Activated gamma-delta T cell treated with Interleukin-2 at 50 U/mL for 16 hours (primary cell): ENCODE measurements at places on chromosomes 5 and 9.

GRCh38 chr5:20266066-20266465 lies 278.1 kb upstream of the CDH18 start:
- no peak for DNase-seq

- no peak for DNase-seq
Observed at GRCh38 chr9:3809724-3810123, 283.9 kb upstream of the RFX3 start.

DNA sequence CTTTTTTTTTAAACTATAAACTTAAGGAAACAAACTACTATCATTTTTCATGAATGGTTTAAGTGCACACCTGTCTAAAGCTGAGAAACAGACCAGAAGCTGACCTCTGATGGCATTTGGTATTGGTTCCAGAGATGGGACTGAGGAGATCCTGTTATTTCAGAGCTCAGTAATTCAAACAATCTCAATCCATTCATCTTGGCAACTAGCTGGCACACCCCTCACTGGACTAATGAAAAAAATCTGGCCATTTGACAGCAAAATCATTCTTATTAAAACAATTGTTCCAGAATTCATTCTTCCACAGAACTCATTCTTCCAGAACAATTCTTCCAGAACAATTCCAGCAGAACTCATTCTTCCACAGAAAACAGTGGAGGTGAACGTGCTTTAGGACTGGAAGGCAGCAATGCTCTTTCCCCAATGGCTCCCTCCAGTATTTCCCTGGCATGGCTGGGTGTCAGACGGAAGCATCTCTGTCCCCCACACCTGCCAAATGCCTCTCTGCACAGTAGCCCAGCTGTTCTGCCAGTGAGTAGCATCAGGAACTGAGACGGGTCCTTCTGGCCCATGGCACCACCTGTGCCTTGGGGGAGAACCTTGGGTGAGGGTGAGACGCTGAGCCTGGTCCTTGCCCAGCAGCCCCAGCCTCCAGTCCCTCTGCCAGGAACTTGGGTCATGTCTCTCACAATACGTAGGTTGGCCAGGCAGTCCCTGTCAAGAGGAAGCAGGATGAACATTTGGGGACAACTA lies 87.5 kb upstream of the EQTN start:
- no peak for DNase-seq

DNA sequence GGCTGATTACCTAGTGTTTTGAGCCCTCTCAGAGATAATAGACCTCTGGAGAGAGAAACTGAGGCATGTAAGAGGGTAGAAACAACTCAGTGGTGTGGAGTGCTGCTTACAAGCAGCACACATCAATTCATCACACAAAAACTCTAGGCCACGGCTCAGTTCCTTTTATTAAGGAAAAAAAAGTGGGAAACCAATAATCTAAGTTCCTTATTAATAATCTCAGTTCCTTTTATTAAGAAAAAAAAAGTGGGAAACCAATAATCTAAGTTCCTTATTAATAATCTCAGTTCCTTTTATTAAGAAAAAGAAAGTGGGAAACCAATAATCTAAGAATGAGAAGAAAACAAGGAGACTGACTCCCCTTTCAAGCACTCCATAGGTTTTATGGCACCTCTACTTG lies 28.0 kb downstream of the TXNDC8 start:
- no peak for DNase-seq

- DNase-seq: no peak
Observed at GRCh38 chr5:147400881-147401280, 109.0 kb downstream of the DPYSL3 start.

DNA sequence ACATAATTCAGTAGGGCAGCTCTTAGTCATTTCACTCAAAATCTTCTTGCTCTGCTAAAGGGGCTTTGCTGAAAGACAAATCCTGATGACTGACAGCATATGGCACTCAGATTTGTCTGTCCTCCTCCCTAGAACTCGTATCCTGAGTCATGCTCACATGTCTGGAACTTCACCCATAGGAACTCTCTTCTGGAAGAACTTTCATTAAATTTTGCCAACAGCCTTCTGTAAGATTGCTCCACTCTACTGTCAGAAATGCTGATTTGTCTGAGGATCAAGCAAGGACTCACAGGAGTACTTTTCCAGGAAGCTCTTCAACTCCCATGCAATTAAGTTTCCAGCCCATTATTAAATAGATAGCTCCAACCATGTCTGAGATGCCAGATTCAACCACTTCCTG lies 59.8 kb upstream of the SNX2 start:
- no peak for DNase-seq

DNA sequence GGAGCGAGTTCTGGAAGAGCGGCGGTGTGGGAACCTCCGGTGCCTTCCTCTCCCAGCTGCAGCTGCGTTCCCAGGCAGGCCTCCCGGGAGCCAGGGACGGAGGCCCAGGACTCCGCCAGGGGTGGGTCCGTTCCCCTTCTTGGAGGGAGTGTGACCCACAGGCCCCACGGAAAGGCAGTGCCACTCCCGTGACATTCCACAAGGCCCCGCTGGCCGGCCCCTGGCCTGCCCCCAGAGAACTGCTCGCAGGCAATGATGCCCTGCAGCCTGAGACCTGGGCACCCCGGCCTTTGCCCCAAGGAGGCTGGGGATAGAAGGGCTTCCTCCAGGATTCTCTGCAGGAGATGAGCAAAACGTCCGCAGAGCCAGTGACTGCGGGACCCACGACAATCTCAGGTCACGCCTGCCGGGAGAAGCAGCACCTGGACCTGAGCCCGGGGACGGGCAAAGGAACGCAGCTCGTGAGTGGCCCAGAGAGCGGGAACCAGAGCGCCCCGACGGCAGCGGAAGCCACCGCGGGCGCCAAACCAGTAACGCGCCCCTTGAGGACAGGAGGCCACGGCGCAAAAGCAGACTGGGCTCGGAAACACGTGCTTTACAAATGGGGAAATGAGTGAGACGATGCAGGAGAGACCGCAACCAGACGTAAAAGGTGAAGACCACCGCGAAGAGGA lies 9.3 kb downstream of the OBP2B start:
- peak; percentile 47 for DNase-seq

DNA sequence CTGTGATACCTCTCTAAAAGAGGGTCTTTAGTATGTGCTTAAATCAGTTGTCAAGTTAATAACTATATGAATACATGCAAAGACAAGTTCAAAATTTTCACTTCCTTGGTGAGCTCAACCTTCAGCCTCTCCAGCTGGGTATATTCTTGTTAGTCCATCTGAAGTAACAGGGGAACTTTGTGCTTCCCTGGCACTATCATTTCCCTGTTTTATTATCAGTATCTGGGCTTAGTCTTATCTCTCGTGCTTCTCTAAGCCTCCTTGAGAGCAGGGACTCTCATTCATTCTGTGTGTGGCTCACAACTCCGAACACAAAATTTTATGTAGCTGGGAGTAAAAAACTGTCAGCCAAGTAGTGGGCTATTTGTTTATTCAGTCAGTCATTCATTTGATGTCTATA lies 175.9 kb upstream of the MAP3K1 start:
- no peak for DNase-seq

DNA sequence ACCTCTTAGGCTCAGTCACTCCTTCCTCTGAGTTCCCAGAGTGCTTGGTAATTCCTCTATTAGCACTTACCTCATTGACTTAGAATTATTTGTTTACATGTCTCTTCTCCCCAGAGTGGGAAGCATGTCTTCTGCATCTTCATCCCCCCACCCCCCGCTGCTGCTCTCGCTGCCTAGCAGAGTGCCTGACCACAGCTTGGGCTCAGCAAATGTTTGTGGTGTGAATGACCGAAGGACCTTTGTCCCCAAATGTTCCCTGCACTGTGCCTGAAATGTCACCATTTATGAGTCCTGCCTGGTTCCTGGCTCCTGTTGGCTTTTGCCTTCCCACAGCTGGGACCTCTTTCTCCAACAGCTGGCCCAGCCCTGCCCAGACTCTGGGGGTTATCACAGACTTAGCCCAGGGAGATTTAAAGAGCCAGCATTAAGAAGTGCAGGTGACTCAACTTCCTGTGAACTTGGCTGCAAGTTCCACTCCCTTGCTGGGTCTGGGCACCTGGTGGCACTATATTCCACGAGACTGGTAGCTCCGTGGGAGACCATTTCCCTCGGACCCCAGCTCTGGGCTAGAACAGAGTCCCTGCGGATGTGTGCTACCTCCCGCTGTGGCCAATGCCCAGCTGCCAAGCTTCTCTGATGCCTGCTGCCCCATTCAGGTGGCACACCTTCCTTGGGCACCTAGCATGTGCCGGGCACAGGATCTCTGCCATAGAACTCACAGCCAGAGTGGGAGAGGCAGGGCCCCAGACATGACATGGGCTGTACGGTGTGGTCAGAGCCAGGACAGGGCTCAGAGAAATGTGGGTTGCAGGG lies 1.8 kb upstream of the HMCN2 start:
- DNase-seq: no peak

DNA sequence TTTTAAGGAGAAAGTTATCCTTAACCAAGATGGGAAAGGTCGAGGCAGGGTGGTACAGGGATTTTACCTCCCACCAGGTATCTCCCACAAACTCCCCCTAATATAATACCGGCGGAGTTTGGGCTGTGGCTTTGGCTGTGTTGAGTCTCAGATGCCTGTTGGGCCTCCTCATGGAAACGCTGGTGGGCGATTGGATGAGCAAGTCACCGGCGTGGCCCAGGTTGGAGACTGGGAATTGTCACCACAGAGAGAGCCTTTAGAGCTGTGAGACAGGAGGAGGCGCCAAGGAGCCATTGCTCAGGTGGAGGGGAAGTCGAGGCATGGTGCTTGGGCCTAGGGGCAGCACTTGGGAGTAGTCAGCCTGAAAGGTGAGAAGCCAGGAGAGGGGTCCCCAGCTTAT lies 3.4 kb upstream of the CAMSAP1 start:
- no peak for DNase-seq

- DNase-seq: no peak
Observed at GRCh38 chr5:34895641-34896419, 19.5 kb downstream of the RAD1 start.

- no peak for DNase-seq
Observed at GRCh38 chr9:78248635-78249034, 12.8 kb downstream of the CEP78 start.

DNA sequence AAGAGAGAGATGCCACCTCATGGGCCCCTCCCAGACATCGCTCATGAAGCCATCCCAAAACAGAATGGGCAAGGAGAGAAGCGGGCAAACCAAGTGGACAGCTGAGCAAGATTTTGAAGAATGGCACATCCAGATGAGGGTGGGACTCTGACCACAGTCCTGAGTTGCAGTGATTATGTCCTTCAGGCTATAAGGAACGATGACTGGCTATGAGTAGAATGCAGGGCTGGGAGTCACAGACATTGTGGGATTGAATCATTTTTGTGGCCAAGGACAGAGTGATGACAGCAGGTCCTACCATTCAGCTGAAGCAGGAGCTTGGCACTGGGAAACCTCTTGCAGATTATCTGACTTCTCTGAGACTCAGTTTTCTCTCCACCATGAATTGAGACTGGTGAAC lies 245.7 kb upstream of the SLC30A5 start:
- no peak for DNase-seq

GRCh38 chr5:1020452-1020961 lies 11.9 kb downstream of the NKD2 start:
- no peak for DNase-seq

- no peak for DNase-seq
Observed at GRCh38 chr9:36748322-36748899, 175.7 kb downstream of the MELK start.

DNA sequence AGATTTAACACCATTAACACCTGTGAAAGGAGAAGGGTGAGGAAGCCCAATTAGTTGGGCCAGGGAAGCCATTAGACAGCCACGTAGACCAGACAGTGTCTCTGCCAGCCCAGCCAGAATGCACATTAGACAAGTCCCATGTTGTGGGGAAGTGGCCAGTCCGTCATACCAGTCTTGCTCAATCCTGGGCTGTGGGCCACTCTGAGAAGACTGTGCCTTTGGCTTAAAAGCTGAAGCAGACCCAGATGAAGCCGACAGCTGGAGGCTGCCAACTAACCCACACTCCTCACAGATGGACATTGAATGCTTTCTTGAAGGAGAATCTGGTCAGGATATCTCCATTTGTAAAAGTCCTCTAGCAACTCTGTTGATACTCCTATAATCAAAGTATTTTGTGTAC lies 128.5 kb downstream of the CHSY3 start:
- no peak for DNase-seq

GRCh38 chr9:71748280-71748743 lies 20.0 kb downstream of the CEMIP2 start:
- no peak for DNase-seq

DNA sequence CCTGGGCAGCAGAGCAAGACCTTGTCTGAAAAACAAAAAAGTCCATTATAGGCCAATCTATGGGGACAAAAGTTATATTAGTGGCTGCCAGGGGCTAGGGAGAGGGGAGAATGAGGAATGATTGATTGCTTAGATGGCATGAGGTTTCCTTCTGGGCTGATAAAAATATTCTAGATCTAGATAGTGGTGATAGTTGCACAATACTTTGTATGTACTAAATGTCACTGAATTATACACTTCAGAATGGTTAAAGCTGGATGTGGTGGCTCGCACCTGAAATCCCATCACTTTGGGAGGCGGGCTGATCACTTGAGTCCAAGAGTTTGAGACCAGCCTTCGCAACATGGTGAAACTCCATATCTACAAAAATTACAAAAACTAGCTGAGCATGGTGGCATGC lies 42.8 kb upstream of the TEX48 start:
- no peak for DNase-seq

DNA sequence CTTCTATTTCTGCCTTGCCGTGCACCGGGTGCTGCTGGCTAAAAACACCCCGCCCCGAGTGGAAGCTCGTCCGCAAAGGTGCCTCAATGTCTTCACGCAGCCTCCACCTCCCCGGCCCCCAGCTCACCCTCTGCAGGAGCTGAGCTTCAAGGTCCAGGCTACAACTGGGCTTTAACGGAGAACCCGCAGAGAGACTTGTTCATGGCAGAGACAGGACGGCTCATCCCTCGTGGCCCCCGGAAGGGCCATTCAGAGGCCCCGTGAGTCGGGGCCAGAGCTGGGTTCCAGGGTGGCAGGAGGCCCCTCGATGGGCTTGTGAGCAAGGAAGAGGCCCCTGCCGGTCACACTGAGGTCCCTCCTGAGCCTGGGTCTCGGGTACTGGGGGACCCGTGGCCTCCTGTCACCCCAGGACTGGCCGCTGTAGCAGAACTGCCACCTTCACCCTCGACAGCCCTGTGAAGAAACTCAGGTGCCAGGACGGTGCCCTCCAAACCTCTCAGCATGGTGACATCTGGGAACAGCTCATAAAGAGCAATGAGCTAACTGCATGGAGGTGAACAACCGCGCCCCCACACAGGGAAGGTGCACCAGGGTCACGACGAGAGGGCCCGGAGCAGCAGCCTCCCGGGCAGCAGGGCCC lies 58.0 kb upstream of the UBAC1 start:
- DNase-seq: no peak

- no peak for DNase-seq
Observed at GRCh38 chr5:600886-601541, 11.1 kb upstream of the CEP72 start.

GRCh38 chr5:131545845-131546244 lies 89.2 kb downstream of the RAPGEF6 start:
- no peak for DNase-seq

DNA sequence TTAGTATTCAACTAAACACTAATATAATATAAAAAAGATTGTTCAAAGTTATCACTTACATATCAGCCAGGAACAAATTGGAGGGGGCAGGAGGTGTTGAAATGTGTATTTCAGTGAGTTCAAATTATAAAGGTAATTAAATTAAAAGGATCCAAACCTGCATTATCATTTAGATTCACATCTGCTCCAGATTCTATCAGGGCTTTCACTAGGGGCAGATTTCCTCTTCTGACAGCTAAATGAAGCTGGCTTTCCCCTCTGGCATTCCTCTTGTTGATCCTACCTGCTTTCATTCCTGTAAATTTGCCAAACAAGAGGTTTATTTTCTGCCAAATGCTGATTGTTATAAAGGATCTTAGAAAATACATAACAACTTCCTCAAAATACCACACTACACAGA lies 86.3 kb upstream of the GCNT4 start:
- no peak for DNase-seq

GRCh38 chr5:162128117-162128516 lies 60.5 kb downstream of the GABRG2 start:
- DNase-seq: no peak
